Central memory CD4-positive, alpha-beta T cell (primary cell): ENCODE measurements at places on chromosomes 1 and 21.

GRCh38 chr1:44239331-44239960, 26.2 kb downstream of the DMAP1 start:
- no peak for DNase-seq

- no peak for DNase-seq
Measured at GRCh38 chr1:98763488-98764150, 102.1 kb downstream of the SNX7 start.

DNA sequence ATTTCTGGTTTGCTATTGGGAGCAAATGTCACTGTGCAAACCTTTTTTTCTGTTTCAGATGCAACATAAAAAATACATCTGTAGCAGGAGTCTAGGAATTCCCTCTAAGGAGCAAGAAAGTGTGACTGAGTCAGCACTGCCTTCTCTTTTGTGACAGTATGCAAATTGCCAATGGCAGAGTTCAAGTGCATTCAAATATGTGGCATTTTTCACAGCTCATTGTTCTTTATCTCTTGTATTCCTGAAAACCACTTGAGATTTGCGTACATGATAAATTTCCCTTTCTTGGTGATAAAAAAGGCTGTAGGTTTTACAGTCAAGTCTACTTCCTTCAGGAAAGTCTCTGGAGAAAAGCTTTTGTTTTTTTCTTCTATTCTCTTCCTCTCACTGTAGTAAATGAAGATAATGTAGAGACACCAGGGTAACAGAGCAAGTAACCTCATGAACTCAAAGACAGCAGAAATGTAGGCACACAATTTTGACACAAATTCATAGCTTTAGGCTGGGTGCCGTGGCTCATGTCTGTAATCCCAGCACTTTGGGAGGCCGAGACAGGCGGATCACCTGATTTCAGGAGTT, 129.7 kb upstream of the L1TD1 start:
- DNase-seq, result no peak

- DNase-seq, result no peak
Measured at GRCh38 chr1:232468249-232468648, 161.7 kb downstream of the SIPA1L2 start.

- no peak for DNase-seq
Measured at GRCh38 chr1:245800901-245801605, 646.3 kb downstream of the KIF26B start.

GRCh38 chr21:45404730-45405270, at the start of gene COL18A1:
TSS of gene COL18A1 (plus strand) at chr21:45405165. CDS start at chr21:45405231, 66 bp downstream.
- DNase-seq, result no peak

DNA sequence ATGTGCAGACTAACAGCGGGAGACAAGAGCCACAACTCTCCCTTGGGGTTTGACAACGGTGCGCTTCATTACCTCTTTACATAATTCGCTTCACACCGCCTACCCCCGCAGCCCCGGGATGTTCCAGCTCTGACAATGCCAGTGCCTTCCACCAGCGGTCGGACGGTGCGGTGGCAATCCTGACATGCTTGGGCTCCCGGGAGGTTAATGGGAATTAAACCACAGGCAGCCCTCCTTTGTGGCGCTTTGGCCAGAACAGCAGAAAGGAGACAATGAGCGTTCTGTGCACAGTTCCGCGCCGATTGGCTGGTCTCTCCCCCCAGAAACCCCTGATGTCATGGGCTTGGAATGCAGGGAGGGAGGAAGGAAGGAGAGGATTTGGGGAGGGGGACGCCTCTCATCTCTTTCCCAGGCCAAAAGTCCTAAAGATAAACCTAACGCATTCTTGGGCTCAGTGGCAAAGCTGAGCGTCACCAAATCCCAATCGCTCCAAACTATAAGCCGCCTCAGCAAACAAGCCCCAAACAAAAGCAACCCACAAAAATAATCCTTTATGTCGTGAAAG, 1.3 kb downstream of the CNN3 start:
- no peak for DNase-seq

DNA sequence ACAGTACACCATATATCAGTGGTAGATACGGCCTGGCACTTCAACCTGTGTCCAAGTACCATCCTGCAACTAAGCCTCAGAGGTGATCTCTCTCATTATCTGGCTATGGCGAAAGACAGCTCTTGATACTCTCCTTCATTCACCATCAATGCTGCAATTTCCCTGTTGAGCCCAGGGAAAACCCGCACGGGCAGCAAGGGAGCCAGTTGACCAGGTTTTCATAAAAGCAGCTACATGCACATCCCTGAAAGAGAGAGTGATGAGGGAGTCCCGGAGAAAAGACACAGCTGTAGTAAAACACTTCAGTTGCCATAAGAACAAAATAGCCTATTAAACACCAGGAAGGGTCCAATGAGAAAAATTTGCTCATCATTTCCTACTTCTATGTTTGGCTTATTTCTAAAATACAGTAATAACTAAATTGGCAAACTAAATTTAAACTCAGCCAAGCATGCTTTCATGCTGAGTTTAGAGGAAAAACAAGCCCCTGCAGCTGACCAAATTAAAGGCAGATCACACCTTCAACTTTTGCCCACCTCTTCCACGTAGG, 68.3 kb downstream of the CAPZB start:
- no peak for DNase-seq

GRCh38 chr1:59556802-59557548, 257.8 kb upstream of the HOOK1 start:
- no peak for DNase-seq

- no peak for DNase-seq
Measured at GRCh38 chr21:31342348-31342747, 1.7 kb downstream of the TIAM1 start.

DNA sequence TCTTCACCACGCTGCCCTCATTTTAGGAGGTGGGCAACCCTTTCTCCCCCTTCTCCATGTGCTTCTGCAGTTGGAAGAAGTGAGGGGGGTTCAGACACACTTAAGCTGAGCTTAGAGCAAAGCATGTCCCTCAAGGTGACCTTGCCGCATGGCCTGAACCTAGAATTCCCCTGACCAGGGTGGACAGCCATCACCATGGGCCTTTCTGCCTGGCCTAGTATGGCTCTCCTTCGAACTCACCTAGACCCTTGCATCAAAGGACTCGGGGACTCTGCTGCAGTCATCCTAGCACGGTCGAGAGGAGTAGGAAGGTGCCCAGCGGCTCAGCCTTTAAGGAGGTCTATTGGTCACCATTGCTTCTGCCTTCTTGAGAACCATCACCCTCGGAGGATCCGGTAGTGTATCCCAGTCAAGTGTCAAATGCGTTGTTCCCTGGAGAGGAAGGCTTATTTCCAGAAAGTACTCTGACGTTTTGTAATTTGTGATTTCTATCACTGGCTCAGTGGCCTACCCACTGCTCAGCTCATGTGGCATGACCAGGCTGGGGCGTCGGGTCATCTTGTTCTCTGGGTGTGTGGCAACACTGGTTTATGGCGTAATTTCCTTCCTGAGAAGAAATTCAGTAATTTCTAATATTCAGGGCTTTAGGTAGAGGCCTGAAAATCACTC, at the start of gene KCNE1:
TSS of gene KCNE1 (minus strand) at position 424 of the 669 bp plus-strand sequence. CDS start 62,576 bp downstream, outside the sequence.
- no peak for DNase-seq

DNA sequence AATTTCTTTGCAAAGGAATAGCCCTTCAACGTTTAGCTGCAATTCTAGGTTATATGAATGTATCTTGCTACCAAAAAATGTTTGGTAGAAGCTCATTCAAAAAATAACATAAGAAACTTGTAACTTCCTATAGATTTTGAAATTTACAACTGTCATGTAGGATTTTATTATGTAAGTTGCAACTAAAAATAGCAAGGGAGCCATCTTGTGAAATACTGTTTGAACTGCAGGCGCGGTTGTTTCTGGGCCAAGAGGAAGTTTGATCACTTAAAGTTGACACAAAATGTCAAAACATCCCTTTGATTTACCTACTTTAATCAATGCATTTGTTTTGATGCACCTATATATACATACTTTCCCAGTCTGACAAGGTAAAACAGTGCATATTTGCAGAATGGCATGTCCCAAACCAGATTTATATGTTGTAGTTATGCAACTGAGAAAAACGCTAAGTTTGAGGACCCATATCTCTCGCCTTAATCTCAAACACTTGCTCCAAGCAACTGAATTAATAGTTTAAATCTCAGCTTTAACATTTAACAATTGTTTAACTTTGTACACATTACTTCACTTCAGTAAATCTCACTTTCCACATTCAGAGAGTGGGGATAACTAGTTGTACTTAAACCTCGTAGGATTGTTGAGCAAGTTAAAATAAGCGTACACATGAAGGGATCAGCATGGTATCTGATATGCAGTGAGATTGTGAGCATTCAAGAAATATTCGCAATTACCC, 63.9 kb downstream of the KCNK2 start:
- DNase-seq, result no peak

GRCh38 chr1:73644198-73644597, 553.8 kb downstream of the LRRIQ3 start:
- DNase-seq, result no peak

DNA sequence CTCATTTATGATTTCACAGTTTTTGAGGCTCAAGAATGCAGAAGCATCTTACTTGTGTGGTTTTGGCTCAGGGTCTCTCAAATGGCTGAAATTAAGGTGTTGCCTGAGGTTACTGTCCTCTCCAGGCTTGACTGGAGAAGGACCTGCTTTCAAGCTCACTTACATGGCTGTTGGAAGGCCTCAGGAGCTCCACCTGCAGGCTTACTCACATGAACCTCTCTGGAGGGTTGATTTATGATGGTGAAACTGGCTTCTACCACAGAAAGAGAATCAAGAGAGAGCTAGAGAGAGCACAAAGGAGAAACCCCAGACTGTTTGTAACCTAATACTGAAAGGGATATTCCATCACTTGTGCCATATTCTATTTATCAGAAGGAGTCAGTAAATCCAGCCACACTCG, 6.2 kb upstream of the KCNK2 start:
- DNase-seq, result no peak

- DNase-seq, result no peak
Measured at GRCh38 chr1:156738916-156739315, 2.0 kb downstream of the MRPL24 start.

- no peak for DNase-seq
Measured at GRCh38 chr1:149977345-149977744, 33.2 kb downstream of the OTUD7B start.

GRCh38 chr1:219401724-219402625, 210.9 kb downstream of the ZC3H11B start:
- no peak for DNase-seq

DNA sequence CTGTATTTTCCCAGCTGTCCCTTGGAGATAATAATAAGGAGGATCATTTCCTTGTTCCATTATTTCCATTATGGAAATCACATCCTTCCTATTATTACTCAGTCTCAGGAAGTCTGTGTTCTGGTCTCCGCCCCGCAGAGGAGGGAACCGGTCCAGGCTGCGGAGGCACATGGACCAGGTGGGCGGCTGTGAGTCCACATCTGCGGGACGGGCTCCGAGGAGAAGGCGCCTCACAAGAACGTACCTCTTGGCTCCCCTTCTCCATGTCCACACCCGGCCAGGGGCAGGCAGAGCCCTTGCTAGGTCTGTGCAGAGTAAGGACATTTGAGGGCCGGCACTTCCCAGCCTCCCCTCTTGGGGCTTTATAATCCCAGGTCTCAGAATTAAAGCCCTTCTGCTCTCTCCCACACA, 14.6 kb downstream of the RAB7B start:
- no peak for DNase-seq

- no peak for DNase-seq
Measured at GRCh38 chr1:81811757-81812371, 11.1 kb downstream of the ADGRL2 start.

DNA sequence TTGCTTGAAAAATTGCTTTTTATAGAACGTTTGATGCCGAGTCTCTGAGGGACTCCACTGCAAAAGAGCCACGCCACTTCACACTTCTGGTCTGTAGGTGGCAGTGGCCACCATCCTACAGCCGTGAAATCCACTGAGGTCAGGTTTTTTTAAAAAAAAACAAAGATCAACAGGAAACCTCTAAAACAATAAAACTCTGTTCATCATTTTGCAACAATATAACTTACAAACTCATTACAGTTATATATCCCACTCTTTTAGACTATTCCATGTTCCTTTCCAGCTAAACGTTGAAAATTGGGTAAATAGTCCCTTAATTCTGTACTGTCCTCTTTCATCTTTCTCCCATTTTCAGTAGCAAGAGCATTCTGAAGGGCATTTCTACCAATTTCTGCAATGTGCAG, 64.6 kb upstream of the FMN2 start:
- no peak for DNase-seq

DNA sequence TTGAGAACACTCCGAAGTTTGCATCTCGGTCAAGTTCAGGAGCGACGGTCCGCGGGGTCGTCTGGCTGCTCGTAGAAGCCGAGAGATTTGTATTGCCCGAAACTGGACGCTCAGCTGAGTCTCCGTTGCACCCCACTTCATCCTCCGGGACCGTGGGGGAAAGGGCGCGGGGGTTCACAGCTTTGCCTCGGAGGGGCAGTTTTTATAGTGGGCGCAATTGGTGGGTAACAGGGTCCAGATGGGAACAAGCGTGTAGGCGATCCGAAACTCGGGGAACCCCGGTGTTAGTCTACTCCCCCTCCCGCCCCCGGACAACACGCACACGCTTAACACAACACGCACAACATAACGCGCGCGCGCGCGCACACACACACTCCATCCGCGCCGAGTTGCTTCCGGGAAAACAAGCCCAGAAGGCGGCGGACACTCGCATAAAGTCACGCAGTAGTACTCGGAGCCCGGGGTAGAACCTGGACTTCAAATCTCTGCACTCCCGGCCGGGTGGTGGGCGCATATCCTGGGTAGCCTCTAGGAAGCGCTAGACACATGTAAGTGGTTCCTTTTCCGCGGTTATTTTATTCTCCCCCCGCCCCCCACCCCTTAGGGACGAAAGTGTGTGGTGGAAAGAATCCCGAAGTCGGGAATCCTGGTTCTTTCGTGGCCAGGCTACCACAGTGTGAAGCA, 1.1 kb upstream of the JUN start:
- peak; percentile 90 for DNase-seq
